ENCODE measurements at places on chromosomes 3 and 15.

DNA sequence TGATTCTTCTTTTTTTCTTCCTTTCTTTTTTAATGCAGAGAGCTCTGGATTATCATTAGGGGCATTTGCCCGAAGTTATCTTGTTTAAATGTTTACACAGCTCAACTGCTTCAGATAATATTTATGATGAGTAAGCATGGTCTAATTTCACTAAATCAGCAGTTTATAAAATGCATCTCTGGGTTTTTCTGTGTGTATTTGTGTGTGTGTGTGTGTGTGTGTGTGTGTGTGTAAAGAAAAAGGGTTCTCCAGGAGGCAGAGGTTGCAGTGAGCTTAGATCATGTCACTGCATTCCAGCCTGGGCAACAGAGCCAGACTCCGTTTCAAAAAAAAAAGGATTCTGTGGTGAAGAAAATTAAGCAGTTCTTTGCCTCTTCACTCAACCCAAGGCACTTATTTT is 25.9 kb upstream of the TNFSF10 start:
- DNase-seq: no peak

- no peak for DNase-seq
Observed at GRCh38 chr15:74228723-74229081, 7.4 kb upstream of the CCDC33 start.

- DNase-seq: no peak
Observed at GRCh38 chr3:100076731-100077529, 37.4 kb downstream of the FILIP1L start.

- DNase-seq: no peak
Observed at GRCh38 chr3:46269556-46269955, 27.3 kb downstream of the CCR3 start.

GRCh38 chr15:47431501-47431900 is 285.8 kb upstream of the SEMA6D start:
- DNase-seq: peak; percentile 94

DNA sequence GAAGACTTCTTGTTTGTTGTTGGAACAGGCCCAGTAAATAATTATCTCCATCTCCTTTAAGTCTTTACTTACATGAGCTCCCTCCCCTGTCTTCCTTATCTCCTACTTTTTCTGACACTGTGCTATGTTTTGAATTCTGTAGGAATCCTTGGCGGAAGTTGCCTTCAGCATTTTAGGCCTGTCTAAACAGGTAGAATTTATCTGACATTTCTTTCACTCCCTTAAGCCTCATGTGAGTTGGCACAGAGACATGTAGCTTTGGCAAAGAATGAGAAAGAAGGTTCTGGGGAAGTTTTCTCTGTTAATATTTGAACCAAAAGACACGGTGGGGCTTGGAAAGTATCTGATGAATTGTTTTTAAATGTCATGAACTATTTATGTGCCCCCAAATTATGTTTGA is 8.1 kb downstream of the MCTP2 start:
- no peak for DNase-seq

GRCh38 chr3:99781761-99782160 is 35.9 kb upstream of the CMSS1 start:
- peak; percentile 86 for DNase-seq

GRCh38 chr15:70857562-70858285 is 3.8 kb upstream of the LARP6 start:
- DNase-seq: peak; percentile 70
